CD4-positive, alpha-beta T cell (primary cell): ENCODE measurements at places on chromosomes 4 and X.

DNA sequence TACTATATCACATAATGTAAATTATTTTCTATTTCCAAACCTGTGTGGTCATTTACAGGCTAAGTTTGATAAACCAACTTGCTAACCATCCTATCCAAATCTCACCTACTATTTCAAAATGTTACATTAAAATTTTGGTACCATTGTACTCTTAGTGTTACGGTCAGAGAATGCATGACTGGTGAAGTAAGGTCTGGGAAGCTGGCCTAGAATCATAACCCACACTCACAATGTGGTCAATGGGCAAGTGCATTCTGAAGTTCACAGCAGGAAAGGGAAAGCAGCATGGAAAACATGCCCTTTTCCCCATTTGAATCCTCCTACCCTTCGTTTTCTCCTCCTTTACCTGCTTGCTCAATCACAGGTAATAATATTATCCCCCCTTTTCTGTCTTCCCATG, 54.4 kb downstream of the PPP3CA start:
- no peak for DNase-seq

GRCh38 chr4:149793459-149793858, 22.2 kb downstream of the IQCM start:
- DNase-seq = no peak

DNA sequence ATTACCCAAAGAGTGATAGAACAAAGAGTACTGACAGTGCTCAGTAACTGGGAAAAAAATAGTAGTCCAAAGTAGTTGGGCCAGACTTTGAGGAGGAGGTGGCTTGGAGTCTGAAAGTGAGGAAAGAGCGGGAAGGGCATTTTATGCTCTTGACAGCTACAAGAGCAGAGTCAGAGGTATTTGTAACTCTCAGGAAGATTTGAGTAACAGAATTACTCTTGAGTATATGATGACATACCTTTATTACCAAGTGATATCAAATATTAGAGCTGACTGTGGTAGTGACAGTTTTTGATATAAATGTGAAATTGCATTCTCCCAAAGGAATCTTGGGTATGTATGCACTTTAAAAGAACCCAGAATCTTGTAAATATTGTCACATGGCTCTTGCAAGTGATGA, 2.2 kb downstream of the SLAIN2 start:
- no peak for DNase-seq

DNA sequence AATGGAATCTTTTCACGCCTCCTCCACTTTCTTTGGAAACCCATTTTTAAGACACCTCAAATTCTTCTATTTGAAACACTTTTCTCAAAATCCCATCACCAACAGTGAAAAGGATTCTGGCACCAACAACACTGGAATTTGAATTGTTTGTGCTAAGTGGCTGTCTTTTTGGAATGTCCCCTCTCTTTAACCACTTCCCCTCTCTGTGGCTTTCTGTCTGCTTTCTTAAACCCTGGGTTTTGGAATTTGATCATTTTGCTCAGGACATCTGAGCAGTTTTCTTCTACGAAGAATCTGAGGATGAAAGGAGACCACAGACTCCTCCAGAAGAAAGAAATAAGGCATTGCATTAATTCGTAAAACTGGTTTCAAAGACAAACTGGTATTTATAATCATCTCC, 89.0 kb downstream of the MXRA5 start:
- DNase-seq = no peak

DNA sequence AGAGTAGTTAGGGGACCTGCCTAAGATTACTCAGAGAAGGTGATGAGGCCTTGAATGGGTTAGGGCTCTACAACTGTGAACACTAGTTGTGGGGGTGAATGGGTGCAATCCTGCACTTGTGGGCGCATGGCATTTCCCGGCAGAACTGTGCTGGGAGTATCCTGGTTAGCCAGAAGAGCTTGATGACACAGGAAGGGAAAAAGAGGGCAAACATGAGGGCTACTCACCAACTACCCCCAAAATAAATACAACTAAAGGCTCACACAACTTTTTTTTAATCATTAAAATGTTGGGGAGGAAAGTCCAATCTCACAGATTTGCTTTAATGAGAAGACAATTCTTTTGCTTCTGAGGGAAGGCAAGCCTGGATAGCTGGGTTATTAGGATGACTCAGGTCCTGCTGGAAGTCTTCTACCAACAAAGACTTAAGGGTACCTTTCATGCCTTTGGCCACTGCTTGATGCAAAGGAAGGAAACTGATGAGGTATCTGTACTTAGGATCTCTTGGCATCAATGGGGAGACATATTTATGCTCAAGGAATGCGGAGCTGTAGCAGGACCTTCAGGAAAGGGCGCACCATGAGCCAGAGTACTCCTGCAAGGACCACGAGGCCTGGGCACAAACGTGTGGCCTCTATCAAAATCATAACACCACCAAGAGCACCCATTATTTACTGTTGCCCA, 2.6 kb downstream of the PHKA2 start:
- no peak for DNase-seq

- no peak for DNase-seq
Observed at GRCh38 chr4:63717384-63717783, 691.9 kb downstream of the TECRL start.

DNA sequence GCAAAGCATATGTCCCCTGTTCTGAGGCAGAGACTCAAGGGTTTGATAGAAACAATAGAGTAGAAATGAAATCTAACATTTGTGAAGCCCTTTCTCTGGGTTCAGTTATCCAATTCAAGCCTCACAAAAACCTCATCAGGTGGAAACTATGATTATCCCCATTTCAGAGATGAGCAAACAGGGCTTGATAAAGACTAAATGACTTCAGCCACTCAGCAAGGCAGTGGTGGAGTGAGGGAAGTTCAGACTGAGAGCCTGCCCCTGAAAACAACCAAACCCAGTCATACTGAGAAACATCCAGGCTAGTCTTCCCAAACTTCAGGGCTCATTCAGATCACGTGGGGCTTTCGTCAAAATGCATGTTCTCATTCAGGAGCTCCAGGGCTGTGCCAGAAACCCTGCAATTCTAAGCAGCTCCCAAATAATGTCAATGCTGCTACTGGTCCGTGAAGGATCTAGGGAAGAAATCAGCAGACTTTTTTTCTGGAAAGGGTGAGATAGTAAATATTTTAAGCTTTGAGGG, 109.6 kb upstream of the KIT start:
- DNase-seq = no peak

DNA sequence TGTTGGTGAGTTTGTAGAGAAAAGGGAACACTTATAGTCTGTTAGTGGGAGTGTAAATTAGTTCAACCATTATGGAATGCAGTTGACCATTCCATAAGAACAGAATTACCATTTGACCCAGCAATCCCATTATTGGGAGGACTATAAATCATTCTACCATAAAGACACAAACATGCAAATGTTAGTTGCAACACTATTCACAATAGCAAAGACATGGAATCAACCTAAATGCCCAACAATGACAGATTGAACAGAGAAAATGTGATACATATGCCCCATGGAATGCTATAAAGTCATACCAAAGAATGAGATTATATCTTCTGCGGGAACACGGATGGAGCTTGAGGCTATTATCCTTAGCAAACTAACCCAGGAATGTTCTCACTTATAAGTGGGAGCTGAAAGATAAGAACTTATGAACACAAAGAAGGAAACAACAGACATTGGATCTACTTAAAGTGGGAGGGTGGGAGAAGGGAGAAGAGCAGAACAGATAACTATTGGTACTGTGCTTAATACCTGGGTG, 1819.2 kb upstream of the ADGRL3 start:
- no peak for DNase-seq

DNA sequence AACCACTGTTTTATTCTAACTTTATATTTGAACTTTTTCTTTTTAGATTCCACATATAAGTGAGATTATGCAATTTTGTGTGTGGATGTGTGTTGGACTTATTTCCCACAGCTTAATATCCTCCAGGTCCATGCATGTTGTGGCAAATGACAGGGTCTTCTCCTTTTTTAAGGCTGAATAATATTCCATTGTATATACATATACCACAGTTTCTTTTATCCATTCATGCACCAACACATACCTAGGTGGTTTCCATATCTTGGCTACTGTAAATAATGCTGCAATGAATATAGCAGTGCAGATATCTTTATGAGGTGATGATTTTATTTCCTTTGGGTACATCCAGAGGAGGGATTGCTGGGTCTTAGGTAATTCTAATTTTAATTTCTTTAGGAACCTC, 69.0 kb downstream of the SNCA start:
- DNase-seq = no peak

DNA sequence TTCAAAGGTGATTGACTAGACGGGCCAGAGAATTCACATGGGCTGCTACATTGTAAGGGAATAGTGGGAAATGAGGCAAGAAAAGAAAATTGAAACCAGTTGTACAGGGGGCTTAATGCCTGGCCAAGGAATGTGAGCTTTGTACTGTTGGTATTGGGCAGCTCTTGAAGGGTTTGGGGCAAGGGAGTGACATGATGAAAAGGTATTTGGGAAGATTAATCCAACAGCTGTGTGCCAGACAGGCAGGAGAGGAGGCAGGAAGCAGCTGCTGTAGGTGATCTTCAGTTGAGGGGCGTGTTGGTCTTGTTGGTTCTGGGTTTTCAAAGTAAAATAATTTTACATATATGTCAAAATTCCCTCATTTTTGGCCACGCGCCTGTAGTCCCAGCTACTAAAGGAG, 384.5 kb upstream of the TENM3 start:
- DNase-seq = no peak

DNA sequence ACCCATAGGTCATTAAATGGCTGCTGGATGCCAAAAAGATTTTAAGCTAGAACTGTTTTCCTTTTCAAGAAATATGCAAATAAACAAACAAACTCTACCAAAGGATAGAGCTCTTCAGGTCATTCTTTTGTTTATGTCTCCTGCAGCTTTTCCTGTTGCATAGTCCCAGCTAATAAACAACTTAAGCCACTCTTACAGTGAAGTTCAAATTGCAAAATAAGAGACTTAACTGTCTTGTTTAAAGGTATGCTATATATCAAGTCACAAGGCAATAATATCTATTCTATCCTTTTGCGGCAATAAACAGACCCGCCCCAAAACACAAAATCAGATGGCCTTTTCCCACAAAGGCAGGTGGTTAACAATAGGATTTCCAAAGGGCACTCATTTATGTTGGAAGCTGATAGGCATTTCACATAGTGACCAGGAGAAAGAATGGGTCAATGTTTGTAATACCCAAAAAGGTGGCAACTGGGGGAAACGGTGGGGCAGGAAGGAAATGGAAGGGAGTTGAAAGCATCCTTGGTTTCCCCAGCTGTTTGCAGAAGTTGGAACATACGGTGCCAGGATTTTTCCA, 15.3 kb downstream of the HAND2 start:
- DNase-seq = no peak

- no peak for DNase-seq
Observed at GRCh38 chrX:6777238-6778002, 242.5 kb upstream of the VCX3A start.

DNA sequence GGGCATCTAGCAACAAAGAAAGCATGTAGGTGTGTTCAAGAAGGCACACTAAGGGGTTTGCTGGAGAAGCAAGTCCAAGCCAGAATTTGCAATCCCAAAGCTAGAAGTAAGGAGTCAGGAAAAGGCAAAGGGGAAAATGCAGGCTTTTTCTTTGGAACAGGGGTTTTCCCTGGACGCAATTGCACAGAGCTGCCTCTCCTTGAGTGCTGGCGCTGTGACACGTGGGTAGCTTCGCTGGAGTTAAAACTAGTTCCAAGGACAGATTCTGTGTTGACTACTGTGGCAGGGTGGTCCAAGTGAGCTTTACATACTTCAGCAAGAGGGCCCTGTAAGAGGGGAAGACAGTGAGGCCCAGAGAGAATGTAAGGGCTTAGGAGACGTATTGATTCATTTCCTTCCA, 277.1 kb downstream of the ADGRA3 start:
- DNase-seq = no peak

DNA sequence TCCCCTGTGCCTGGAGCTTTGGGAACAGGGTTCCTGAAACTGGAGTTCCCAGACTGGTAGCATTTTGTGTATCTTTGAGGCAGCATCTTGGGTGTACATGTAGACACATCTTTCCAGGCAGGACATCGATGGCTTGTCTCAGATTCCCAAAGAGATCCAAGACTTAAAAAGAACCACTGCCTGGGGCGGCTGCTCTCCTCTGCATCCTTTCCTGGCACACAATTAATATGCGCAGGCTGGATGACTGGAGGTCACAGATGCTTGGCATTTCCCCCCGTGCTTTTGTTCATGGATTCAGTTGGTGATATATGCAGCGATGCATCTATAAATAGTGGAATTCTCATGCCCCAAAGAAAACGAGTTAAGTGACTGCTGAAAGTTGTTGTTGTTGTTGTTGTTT, 80.5 kb downstream of the CLDN34 start:
- no peak for DNase-seq

GRCh38 chr4:158181906-158182305, 9.1 kb upstream of the GASK1B start:
- DNase-seq = no peak

- DNase-seq = no peak
Observed at GRCh38 chrX:42772874-42773273, 5.1 kb downstream of the PPP1R2C start.

DNA sequence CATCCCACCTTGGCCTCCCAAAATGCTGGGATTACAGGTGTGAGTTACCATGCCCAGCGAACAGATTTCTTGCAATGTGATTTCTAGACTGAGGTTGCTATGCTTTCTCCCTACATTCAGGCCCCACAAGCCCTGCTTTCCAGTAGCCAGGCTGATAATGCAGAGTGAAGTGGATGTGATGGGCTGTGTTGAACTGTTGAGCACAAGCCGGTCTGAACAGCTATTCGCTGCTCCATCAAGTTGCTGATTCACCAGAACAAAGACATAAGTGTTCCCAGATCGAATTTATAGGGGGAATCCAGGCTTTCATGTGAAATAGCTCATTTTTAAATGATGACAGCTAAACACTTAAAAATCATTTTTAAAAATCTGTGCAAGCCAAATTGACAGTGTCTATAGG, 8.0 kb downstream of the NIPAL1 start:
- no peak for DNase-seq

- no peak for DNase-seq
Observed at GRCh38 chr4:48844843-48845242, 14.0 kb downstream of the OCIAD1 start.

DNA sequence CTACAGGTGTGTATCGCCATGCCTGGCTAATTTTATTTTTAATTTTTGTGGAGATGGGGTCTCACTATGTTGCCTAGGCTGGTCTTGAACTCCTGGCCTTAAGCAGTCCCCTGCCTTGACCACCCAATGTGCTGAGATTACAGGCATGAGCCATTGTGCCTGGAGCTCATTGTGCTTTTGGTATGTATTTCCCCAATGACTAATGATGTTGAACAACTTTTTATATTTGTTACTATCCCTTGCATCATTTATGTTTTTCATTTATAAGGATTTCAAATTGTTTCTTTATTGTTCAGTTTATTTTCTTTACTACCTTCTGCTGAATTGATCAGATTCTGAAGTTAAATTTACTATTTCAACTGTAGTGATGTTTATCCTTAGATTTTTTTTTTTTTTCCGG, 199.7 kb downstream of the CEP135 start:
- no peak for DNase-seq

DNA sequence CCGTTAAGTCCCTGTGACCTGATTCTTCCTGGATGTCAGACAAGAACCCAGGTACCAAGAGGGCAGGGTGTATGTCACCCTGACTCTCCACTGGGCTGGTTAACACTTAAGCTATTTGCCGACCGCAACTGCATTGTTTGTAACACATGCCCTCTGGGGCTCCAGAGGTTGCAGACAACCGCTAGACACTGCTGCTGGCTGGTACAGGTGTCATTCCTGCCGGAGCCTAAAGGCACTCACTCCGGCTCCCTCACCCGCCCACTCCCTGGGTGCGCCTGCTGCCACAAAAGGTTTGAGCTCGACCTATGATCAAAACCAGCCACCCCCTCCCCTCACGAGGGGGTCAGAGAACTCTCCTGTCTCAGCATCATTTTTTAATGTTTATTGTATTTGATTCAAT, 208.2 kb downstream of the FAT4 start:
- DNase-seq = no peak

- no peak for DNase-seq
Observed at GRCh38 chr4:7352486-7352885, 82.2 kb downstream of the PSAPL1 start.
